Stimulated activated CD4-positive, alpha-beta T cell treated with anti-CD3 and anti-CD28 coated beads, Interleukin-1b, Interleukin-23, amount 100 ng/mL, for 48 hours (primary cell): ENCODE measurements at places on chromosomes 7 and 10.
A peak's percentile ranks its signal among the peaks of the same experiment; 100 is the strongest.

DNA sequence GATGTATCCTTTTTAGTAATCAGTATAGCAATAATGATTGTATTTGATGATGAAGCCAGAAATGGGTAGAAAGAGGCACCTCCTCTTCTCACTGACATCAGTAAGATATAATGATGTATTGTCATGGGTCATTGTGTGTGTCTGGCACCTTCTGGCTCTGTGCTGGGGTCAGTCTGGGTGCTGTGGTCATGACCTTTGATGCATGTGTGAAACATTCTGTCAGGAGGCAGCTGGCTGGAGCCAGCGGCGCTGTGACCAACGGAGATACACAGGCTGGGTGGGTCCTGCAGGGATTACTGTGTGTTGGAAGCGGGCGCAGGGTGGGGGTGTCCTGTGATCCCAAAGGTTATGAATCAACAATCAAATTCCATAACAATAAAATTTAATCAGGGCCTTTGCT lies 35.2 kb downstream of the EEPD1 start:
- DNase-seq = no peak

DNA sequence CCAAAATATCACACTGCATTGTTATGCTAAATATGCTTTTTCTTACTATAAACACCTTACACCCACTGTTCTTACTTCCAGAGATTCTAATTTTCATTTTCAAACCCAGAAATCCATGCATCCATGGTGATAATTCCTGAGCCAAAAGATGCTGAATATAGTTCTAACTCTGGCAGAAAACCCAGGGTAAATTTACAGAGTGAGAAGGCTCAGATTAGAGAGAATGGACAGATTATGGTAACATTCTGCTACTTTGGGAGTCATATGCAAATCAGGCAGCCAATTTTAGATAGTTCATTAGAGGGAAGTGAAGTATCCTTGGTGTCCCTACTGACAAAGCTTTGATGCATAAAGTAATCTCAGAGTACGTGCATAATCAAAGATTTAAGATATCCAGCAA lies 15.4 kb upstream of the CTTNBP2 start:
- no peak for DNase-seq

DNA sequence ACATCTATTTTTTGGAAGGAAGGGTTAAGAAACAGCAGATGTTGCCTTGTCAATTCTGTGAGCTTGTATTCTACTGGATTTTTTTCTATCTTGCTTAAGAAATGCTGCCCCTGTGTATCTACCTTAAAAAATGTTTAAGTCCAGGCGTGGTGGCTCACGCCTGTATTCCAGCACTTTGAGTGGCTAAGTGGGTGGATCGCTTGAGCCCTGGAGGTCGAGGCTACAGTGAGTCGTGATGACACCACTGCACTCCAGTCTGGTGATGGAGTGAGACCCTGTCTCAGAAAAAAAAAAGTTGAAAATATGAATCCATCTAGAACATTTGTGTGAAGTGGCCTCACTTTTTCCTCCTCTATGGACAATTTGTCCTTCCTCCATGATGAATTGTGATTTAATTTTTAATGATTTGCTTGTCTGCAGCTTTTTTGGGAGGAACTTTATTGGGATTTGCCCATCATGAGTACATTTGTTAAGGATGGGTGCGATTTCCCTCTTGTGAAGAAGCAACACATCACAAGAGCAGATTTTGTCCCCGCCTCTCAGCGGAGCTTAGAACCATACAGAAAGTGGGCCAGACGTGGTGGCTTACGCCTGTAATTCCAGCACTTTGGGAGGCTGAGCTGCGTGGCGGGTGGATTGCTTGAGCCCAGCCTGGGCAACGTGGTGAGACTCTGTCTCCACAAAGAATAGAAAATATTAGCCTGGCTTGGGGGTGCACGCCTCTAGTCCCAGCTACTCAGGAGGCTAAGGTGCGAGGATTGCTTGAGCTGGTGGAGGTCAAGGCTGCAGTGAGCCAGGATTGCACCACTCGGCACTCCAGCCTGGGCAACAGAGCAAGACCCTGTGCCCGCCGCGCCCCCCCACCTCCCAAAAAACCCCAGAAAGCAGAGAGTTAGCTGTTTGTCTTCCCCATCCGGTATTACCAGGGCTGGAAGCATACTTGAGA lies 57.7 kb downstream of the DNAJB6 start:
- DNase-seq = no peak

GRCh38 chr10:120971671-120972070 lies 120.5 kb downstream of the WDR11 start:
- no peak for DNase-seq

DNA sequence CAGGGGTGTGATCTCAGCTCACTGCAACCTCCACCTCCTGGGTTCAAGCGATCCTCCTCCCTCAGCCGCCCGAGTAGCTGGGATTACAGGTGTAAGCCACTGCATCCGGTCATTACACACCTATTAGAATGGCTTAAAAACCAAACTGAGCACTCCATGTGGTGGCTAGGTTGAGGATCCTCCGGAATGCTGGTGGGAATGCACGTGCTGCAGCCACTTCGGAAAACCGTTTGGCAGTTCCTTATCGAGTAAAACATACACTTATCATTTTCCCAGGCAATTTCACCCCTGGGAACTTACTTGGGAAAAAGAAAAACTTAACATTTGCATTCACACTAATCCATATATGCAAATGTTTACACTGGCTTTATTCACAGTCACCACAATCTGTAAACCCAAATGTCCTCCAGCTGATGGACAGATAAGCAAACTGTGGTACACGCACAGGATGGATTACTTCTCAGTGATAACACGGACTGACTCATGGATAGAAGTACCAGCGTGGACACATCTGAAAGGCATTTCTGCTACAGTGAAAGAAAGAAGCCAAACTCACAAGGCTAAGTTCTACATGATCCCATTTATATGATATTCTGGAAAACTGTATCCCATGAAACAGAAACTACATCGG lies 20.4 kb downstream of the RFC2 start:
- DNase-seq = no peak

- DNase-seq = no peak
These were observed 76.2 kb downstream of the AHR start for GRCh38 chr7:17374654-17375053.

GRCh38 chr7:25970356-25970755 lies 181.6 kb upstream of the NFE2L3 start:
- DNase-seq = no peak

DNA sequence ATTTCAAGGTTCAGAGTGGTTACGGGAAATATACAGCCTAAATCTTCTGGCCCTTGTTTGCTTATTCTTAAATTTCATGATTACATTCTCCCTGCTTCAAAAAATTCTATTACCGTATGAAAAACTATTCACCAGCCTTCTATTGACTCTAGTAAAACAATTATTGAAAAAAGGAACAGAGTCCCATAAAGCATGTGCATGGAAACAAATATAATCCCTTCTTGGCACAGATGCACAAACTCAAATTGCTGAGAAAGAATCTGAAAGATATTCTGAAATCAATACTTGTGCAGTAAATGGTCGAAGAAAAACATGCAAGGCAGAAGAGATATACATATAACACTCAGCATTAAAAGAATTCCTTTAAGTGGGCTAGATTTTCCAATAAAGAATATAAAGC lies 83.6 kb downstream of the LRRN3 start:
- no peak for DNase-seq

DNA sequence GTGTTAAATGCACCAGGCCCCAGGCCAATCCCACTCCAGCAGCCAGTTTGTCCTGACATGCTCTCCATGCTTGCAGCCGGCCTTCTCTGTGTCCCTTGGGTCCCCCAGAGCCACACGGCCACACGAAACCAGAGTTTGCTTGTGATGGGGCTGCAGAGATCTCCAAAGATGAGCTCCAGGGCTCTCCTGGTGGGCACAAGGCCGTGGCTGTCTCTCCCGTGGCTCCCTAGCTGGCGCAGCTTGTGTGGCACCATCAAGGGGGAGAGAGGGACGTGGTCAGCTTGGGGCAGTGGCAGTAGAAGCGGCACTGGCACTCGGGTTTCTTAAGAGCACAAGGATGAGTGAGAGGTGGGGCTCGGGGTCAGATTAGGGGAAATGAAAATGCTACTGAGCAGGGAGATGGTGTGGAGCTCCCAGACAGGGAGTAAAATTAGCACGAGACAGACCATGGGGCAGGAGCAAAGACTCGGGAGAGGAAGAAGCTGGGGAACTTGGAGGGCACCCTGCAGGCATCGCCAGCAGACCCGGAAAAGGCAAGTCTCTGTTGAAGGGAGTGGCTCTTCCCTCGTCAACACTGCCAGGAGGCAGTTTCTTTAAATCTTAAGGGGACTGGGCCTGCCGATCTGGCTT lies 572.5 kb upstream of the FOXK1 start:
- no peak for DNase-seq

GRCh38 chr10:88041243-88042159 lies 178.1 kb downstream of the PTEN start:
- no peak for DNase-seq

- DNase-seq = no peak
These were observed 566 bp downstream of the ZNF789 start for GRCh38 chr7:99473315-99473596.

- DNase-seq = no peak
These were observed 136.8 kb upstream of the PDE1C start for GRCh38 chr7:32206987-32207386.

DNA sequence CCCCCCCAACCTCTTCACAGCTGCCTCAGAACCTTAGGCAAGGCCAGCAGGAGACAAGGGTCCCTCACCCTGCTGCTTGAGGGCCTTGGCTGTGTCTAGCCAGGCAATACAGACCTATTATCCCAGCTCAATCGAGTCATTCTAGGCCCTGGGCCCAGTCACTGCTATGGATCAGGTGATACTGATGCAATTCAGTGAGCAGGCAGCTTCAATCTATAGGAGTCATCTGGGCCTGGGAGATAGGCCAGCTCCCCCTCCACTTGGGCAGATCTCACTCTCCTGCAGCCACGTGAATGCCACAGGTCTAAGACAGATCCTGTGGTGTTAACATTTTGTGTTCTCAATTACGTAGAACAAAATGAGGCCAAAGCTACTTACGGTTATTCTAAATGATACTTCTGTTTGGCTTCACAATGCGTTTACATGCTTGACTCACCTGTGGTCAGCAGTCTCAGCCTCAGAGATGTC lies 68.0 kb upstream of the LRRC4 start:
- no peak for DNase-seq

GRCh38 chr10:78316451-78316931 lies 282.8 kb downstream of the RPS24 start:
- no peak for DNase-seq

- DNase-seq = no peak
These were observed 2.4 kb upstream of the ST7 start for GRCh38 chr7:116950889-116951351.

DNA sequence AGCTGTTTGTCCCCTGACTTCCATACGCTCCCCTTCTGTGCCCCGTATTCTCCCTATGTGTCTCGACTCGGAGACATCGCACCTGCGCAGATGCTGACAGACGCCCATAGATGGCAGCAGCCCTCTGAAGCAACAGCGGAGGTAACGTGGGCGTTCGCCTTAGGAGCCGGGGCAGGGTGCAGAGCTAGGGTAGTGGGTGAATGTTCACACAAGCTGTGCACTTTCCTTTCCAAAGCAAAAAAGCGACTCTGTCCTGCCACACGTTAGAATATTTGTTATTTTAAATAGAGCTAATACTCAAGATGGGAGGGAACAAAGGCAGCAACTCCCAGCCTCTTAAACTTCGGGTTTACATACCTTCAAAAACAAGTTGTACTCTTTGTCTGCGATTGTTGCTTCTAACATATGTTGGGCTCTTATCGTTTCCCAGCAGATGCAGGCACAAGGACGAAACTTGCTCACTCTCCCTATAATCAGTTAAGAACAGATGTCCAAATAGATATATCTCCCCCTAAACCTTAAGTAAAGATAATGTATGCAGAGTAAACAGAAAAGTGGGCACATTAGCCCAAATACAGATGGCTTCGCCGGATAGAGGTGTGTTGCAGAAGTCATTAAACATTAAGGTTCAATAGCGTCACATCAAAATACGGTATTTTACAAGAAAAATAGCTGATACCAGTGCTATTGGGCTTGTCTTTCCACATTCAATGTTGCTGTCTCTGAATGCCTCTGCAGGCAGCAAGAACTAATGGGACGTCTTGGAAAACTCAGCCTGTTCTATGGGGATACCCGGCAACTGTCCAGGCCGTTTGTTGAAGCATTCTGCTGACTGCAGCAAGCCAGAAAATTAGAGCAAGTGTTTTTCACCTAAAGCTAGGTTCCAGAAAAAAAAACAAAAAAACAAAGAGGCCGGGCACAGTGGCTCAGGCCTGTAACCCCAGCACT lies 340.3 kb upstream of the PRKCQ start:
- peak; percentile 82 for DNase-seq

- no peak for DNase-seq
These were observed 39.2 kb downstream of the KIF5B start for GRCh38 chr10:32017044-32017443.

- no peak for DNase-seq
These were observed 41.5 kb upstream of the CXCL12 start for GRCh38 chr10:44426247-44427034.

DNA sequence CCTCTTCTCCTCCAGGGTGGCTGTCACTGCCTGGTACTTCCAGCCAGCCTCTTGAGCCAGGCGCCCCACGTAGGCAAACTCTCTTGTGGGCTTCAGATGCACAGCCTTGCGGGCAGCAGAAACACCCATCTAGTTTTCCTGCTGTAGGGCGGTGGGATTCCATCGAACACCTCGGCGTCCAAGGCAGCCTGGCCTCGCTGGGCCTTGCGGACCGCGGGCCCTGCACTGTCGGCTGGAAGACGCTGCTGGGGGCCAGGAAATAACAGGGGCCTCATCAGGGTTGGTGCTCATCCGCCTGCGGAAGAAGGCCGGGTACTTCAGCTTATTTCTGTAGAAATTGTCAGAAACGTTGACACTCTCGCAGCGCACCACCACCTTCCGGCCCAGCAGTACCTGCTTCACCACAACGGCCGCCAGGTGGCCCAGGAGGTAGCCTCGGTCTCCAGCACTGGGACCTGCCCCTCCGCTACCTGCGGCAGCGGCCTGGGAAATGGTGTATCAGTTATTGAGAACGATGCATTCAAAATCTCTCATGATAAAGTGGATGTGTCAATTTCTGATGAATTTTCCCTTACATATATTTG lies 61.1 kb downstream of the WDFY4 start:
- DNase-seq = no peak

DNA sequence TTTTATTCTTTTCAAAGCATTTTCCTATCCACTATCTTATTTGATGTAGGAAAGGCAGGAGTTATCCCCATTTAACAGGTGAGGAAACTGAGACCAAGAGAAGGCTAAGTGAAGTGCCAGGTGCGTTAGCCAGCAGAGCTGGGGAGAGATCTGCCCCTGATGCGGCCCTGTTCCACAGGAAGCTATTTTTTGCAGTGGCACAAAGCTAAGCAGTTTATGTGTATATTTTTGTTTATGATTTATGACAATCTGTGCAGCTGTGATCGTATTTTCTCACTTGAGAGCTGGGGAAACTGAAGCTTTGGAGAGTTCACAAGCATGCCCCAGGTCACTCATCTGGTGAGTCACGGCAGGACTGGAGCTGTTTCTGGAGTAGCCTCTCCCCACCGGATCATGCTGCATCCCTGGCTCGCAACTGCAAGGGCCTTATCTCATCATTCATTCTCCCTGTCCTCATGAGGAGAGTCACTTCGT lies 38.8 kb downstream of the SLC29A3 start:
- no peak for DNase-seq
